ENCODE measurements at places on chromosomes 6 and 20.

DNA sequence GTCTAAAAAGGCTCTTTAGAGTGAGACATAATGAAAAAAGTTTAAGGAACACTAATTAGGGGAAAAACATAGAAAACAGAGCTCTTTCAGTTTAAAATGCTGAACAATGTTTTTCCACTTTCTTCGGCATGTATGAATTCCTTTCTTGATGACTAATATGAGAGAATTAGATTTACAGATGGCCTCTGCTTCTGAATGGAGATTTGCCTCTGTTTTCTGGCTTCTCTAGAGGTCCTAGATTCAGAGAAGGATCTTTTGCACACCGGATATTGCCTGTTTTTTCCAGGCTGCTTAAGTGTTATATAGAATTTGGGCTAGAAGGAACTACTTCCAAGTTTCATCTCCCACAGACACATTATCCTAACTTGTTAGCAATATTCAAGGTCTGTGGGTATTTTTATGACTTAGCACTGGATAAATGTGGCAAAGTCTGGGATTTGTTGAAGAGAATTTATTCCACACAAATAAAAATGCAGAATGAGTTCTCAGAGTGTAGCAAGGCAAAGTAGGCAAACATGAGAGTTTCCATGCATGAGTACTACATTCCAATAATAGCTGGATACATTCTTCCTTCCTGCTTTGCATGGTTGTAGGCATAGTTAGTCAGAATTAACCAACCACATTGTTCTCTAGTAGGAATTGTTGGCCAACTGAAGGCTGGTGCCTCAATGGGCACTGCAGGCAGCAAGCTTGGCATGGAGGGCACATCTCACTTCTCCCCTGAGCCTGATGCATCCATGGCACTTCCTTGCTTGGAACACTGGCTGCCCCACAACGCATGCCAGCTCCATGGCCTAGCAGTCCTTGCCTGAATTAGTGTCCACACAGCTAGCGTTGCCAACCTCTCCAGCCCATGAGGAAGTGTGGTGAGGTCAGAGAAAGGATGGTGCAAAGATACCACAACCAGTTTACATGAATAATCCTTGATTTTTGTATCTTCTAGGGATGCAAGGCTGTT, 224.2 kb downstream of the CLIC5 start:
- H3K4me1 ChIP-seq: no peaks in the 10 kb centered on the region
- DNase-seq: no peak
- no peaks in the 10 kb centered on the region for H3K27me3 ChIP-seq
- no peaks in the 10 kb centered on the region for H3K36me3 ChIP-seq

DNA sequence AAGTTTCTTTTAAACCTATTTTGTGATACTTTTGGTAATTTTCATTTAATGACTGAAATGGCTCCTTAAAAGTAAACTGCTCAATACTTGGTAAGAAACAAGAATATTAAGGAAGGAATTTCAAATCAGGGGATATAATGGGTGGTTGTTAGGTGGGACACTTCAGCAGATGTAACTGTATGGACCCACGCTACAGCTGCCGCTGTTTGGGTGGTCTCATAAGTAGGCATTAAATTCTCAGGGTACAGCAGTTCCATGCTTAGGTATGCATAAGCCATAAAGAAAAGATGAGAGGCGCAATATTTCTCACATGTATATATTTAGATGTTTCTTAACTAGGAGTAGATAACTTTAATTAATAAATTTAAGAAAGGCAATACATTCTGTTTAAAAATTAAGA, 35.0 kb downstream of the COL19A1 start:
- no peak overlapping the region for H3K27ac ChIP-seq
- no peaks in the 10 kb centered on the region for H3K27me3 ChIP-seq
- DNase-seq: no peak

- no peak overlapping the region for H3K27ac ChIP-seq
- H3K4me1 ChIP-seq: no peaks in the 10 kb centered on the region
- no peak overlapping the region for H3K4me3 ChIP-seq
- H3K36me3 ChIP-seq: no peaks in the 10 kb centered on the region
- DNase-seq: no peak
These were observed 336.4 kb upstream of the OPRM1 start for GRCh38 chr6:153702671-153703070.

GRCh38 chr6:19327661-19328060, 509.5 kb upstream of the ID4 start:
- no peaks in the 10 kb centered on the region for H3K36me3 ChIP-seq
- H3K4me3 ChIP-seq: no peak overlapping the region
- H3K4me1 ChIP-seq: no peaks in the 10 kb centered on the region
- no peak for DNase-seq
- H3K27ac ChIP-seq: no peak overlapping the region

DNA sequence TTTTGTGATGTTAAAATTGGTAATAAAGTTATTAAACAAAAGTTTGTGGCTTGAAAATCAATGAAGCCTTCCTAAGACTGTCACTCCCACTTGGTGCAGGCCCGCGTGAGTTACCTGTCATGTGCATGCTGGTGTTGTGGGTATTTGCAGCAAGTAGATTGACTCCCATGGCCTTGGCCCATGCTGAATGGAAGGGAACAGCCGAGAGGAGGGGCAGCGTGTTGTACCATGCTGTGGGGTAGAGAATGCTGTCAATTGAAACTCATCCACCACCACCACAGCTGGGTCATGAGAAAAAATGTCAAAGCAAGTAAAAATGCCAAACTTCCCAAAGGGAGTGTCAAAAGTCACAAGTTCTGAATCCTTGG, 12.7 kb upstream of the VNN1 start:
- H3K4me1 ChIP-seq: no peaks in the 10 kb centered on the region
- no peaks in the 10 kb centered on the region for H3K36me3 ChIP-seq
- no peak overlapping the region for H3K4me3 ChIP-seq
- H3K27me3 ChIP-seq: no peaks in the 10 kb centered on the region

DNA sequence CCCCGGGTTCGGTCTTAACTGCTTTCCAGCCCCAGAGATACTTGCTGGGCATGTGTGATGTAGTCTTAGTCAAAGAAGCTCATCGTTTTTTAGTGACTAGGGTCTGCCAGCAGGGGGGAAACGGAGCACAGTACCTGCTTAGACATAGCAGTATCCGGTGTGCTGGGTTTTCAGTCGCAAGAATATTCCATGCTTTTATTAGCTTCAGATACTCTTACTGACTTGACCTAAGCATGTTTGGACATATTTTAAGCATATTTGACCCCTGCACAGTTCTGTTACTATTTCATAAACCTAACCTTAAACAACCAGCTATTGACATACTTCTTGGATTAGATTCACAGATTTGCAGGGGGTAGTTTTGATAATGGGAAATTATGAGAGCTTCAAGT, 3.0 kb downstream of the E2F3 start:
- H3K4me3 ChIP-seq: peak overlapping the region; percentile 99
- H3K4me1 ChIP-seq: peaks cover 5% of the 10 kb centered on the region
- no peaks in the 10 kb centered on the region for H3K27me3 ChIP-seq
- peaks cover 33% of the 10 kb centered on the region for H3K36me3 ChIP-seq

- no peak overlapping the region for H3K27ac ChIP-seq
- no peak overlapping the region for H3K4me3 ChIP-seq
- no peak for DNase-seq
- no peaks in the 10 kb centered on the region for H3K27me3 ChIP-seq
- no peaks in the 10 kb centered on the region for H3K4me1 ChIP-seq
These were observed 52.1 kb downstream of the SNX5 start for GRCh38 chr20:17916433-17916891.

DNA sequence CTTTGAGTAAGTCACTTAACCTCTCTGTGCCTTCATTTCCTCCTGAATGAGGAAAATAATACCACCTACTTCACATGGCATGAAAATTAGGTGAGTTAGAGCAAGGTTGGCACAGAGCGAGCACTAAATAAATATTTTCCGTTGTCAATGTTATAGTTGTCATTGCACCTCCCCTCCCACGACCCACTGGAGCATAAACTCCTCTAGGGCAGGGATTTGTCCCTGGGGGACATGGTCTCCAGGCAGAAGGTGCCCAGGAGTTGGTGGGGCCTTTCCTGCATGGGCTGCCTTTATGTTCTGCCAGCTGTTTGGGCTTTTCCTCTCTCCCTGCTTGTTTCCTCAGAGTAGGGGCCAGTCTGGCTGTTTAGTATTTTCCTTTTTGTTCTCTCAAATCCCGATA, 1.3 kb upstream of the ANGPT4 start:
- no peak overlapping the region for H3K4me3 ChIP-seq
- H3K27me3 ChIP-seq: no peaks in the 10 kb centered on the region
- H3K4me1 ChIP-seq: peaks cover 8% of the 10 kb centered on the region
- no peak for DNase-seq
- H3K27ac ChIP-seq: no peak overlapping the region

DNA sequence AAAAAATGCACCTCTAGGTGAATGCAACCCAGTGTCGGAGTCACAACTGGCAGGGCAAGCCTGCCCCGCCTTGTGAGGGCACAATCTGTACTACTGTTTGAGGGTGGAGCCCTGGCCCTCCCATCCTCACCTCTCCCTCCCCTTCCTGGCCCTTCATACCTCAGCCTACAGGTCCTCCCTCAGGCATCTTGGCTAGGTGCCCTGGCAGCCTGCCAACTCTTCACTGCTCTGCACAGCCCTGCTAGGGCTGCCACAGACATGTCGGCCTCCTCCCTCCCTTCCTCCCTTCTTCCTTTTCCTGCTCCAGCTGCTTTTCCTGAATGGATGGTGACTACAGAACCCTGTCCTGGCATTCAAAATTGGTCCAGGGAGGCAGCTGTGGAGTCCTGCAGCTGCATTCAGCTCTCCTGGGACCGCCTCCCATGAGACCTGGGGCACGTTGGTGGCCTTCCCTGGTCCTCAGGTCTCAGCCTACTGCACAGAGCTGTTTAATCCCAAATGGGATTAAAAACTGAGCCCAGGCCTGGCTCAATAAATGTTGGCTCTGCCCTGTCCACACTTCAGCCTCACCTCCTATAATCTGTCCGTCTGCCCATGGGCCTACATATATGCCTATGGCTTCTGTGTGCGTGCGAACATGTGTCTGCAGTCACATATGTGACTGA, 52.7 kb downstream of the CDH22 start:
- DNase-seq: no peak
- H3K27ac ChIP-seq: no peak overlapping the region
- H3K4me3 ChIP-seq: no peak overlapping the region
- H3K4me1 ChIP-seq: no peaks in the 10 kb centered on the region

DNA sequence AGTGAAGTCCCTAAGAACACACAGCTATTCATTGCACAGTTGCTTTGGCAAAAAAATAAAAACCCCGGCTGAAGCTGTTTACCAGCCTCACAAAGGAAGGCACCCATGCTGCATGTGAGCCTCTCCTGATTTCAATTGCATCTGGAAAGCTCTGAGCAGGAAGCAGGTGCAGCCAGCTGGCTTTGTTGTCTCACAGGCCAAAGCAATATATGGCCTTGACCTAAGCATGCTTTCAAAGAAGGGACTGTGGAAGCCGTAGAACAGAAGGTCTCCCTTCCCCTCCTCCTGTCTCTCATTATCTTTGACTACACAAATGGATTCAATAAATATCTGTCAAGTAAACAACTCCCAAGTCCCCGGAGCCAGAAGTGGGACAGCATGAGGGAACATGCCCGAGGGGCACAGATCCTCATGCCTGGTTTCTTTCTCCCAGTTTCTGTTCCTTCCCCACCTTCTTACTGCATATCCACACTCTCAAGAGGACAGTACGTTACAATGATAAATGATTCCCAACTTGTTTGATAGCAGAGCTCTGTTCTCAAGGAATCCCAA, 57.2 kb upstream of the PCSK2 start:
- DNase-seq: peak; percentile 28
- H3K27ac ChIP-seq: peak overlapping the region; percentile 30
- H3K4me1 ChIP-seq: no peaks in the 10 kb centered on the region
- no peaks in the 10 kb centered on the region for H3K27me3 ChIP-seq
- H3K4me3 ChIP-seq: no peak overlapping the region

DNA sequence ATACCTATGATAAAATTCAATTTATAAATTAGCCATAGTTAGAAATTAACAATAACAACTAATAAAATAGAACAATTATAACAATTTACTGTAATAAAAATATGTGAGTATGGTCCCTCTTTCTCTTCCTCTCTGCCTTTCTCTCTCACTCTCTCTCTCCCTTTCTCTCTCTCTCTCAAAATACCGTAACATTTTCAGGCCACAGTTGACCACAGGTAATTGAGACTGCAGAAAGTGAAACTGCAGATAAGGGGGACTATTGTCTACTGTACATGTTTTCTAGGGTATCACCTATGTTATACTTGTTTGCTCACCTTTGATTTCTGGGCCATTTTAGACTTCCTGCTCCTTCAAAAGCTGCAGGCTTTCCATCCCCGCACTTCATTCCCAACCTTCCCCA, 46.8 kb downstream of the LY86 start:
- H3K27ac ChIP-seq: no peak overlapping the region
- no peak overlapping the region for H3K4me3 ChIP-seq
- no peaks in the 10 kb centered on the region for H3K4me1 ChIP-seq
- no peaks in the 10 kb centered on the region for H3K27me3 ChIP-seq
- H3K36me3 ChIP-seq: no peaks in the 10 kb centered on the region
- no peak for DNase-seq

DNA sequence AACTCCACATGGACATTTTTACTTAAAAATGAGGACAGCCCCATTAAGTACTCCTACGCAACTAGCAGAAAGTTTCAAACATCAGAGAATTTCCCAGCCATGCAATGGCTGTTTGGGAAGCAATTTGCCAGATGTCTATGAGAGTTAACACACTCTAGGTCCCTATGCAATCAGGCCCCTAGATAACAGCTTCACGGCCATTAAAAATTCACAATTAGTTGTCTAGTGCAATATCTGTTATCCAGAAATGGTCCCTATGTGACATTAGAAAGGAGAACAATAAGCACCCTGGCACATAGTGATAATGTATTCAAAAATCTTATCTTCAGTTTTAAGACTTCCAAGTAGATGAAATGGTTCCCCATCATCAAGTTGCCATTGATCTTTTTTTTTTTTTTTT, 174.3 kb upstream of the NRSN1 start:
- H3K4me1 ChIP-seq: no peaks in the 10 kb centered on the region
- no peak overlapping the region for H3K27ac ChIP-seq
- no peak for DNase-seq
- H3K4me3 ChIP-seq: no peak overlapping the region
- H3K27me3 ChIP-seq: no peaks in the 10 kb centered on the region

- no peak overlapping the region for H3K4me3 ChIP-seq
- DNase-seq: no peak
These were observed 109.1 kb downstream of the FAM50B start for GRCh38 chr6:3958255-3958654.

Data from endodermal cell (in vitro differentiated cells).